ENCODE measurements at places on chromosomes 2 and 18. TPM values are rescaled to one million over a fixed set of nuclear protein-coding genes. Genes with fewer than 3 reads are reported as not detected.

Gene GATA6
- total RNA-seq = 54.6 TPM

GRCh38 chr2:48287976-48288375 is 242.0 kb upstream of the STON1 start:
- no peak for DNase-seq
- no peaks in the 10 kb centered on the region for H3K4me1 ChIP-seq
- H3K36me3 ChIP-seq = no peaks in the 10 kb centered on the region

DNA sequence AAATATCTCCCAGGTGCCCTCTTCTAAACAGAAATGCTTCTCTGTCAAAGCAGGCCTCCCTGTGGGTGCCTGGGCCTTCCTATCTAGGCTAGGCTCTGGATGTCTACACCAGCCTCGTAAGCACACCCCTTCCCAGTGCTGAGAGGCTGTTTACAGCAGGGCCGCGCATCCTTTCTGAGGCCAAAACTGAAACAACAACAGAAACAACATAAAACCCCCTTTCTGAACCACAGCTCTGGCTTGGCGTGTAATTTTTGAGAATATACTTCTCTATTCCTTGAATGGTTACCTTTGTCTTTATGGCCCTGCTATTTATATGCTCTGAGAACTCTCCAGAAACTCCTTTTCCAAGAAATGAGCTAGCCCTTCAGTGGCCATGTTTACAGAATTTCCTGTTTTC is 118.4 kb downstream of the BCL2L11 start:
- H3K27ac ChIP-seq = no peak overlapping the region
- H3K4me3 ChIP-seq = no peak overlapping the region
- DNase-seq = no peak
- no peaks in the 10 kb centered on the region for H3K36me3 ChIP-seq
- no peaks in the 10 kb centered on the region for H3K27me3 ChIP-seq

Gene POMC
- total RNA-seq = 55.7 TPM

- H3K4me1 ChIP-seq = no peaks in the 10 kb centered on the region
- H3K4me3 ChIP-seq = no peak overlapping the region
Observed at GRCh38 chr2:102848366-102848839, 86.6 kb downstream of the TMEM182 start.

Gene RTP5
- total RNA-seq = 0.93 TPM

DNA sequence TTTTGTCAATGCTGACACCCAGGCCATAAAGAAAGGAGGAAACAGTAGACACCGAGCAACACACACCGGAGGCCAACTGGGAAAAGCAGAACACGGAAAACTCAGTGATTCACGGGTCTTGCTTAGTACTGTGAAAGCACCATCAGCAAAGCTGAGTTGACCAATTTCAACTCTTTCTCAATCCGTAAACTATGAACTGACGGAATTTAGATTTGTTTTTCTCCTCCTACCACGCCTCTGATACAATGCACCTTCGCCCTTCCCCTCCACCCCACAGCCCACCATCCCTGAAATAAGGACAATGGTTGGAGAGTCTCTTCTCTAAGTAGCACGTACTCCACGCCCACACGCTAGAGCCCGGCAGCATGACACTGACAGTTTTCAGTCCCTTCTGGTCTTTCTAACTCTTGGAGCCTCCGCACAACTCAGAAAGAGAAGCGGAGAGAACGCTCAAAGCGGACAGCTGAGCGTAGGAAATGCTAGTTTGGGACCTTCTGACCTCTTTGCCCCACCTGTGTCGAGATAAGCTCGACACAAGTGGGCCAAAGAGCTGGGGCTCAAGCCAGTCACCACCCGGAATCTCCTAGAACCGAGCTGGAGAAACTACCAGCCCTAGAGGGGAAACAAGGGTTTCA is 669 bp downstream of the LNPK start:
- H3K27me3 ChIP-seq = no peaks in the 10 kb centered on the region
- H3K27ac ChIP-seq = peak overlapping the region; percentile 42
- H3K4me1 ChIP-seq = no peaks in the 10 kb centered on the region
- peak; percentile 67 for DNase-seq
- H3K36me3 ChIP-seq = no peaks in the 10 kb centered on the region
